Activated CD8-positive, alpha-beta T cell treated with anti-CD3 and anti-CD28 coated beads, Interleukin-2, amount 10 ng/mL, durations not matched to agents 7 days and 5 days (primary cell): ENCODE measurements at places on chromosomes 11 and 22.

GRCh38 chr11:80593648-80594374 lies 1153.0 kb upstream of the TENM4 start:
- no peak for DNase-seq
- H3K4me1 ChIP-seq = no peaks in the 10 kb centered on the region
- H3K36me3 ChIP-seq = no peaks in the 10 kb centered on the region
- no peak overlapping the region for H3K27ac ChIP-seq

DNA sequence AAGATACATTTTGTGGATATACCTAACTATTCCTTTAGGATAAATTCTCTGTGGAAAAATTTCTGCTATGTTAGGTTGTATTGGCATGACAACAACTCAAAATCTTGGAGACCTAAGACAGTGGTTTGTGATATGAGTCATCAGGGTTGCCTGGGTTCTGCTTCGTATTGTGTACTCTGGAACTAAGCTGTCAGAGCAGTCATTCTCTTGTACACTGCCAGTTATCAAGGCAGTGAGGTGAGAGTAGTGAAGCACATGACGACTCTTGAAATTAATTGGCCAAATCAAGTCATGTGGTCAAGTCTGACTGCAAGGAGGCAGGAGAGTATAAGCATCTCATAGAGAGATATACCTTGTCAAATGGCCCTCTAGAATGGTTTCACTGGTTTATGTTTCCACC lies 104.4 kb downstream of the FANCF start:
- no peak for DNase-seq
- no peaks in the 10 kb centered on the region for H3K4me1 ChIP-seq
- H3K27me3 ChIP-seq = no peaks in the 10 kb centered on the region
- no peak overlapping the region for H3K4me3 ChIP-seq
- no peaks in the 10 kb centered on the region for H3K36me3 ChIP-seq

- peak overlapping the region; percentile 99 for H3K27ac ChIP-seq
- H3K4me3 ChIP-seq = peak overlapping the region; percentile 72
- H3K27me3 ChIP-seq = no peaks in the 10 kb centered on the region
- peaks cover 81% of the 10 kb centered on the region for H3K4me1 ChIP-seq
- H3K36me3 ChIP-seq = no peaks in the 10 kb centered on the region
- DNase-seq = peak; percentile 41
Observed at GRCh38 chr22:37079158-37079557, 27.6 kb downstream of the KCTD17 start.

DNA sequence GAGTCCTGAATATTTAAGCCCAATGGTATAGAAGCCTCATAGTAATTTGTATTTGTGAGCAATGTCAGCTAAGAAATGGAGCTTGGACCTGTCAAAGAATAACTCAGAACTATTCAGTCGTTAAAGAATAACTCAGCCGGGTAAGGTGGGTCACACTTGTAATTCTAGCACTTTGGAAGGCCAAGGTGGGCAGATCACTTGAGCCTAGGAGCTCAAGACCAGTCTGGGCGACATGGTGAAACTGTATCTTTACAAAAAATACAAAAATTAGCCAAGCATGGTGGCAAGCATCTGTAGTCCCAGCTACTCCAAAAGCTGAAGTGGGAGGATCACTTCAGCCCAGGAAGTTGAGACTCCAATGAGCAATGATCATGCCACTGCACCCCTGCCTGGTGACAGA lies 1526.5 kb downstream of the LRRC4C start:
- no peak overlapping the region for H3K27ac ChIP-seq
- no peaks in the 10 kb centered on the region for H3K4me1 ChIP-seq
- no peaks in the 10 kb centered on the region for H3K36me3 ChIP-seq
- no peaks in the 10 kb centered on the region for H3K27me3 ChIP-seq
- H3K4me3 ChIP-seq = no peak overlapping the region
- DNase-seq = no peak

- no peaks in the 10 kb centered on the region for H3K36me3 ChIP-seq
- peaks cover 2% of the 10 kb centered on the region for H3K27me3 ChIP-seq
- peak overlapping the region; percentile 20 for H3K4me3 ChIP-seq
- peak overlapping the region; percentile 31 for H3K27ac ChIP-seq
- no peak for DNase-seq
- H3K4me1 ChIP-seq = peaks cover 32% of the 10 kb centered on the region
Observed at GRCh38 chr11:128832121-128832497, 35.0 kb downstream of the KCNJ1 start.

- H3K27ac ChIP-seq = no peak overlapping the region
- DNase-seq = no peak
- H3K27me3 ChIP-seq = no peaks in the 10 kb centered on the region
Observed at GRCh38 chr11:103061656-103062055, 30.3 kb downstream of the DCUN1D5 start.

- H3K4me1 ChIP-seq = peaks cover 2% of the 10 kb centered on the region
- H3K36me3 ChIP-seq = no peaks in the 10 kb centered on the region
- no peak for DNase-seq
- no peak overlapping the region for H3K27ac ChIP-seq
Observed at GRCh38 chr11:34790620-34791019, 125.6 kb downstream of the APIP start.

- DNase-seq = no peak
- H3K4me3 ChIP-seq = no peak overlapping the region
- no peak overlapping the region for H3K27ac ChIP-seq
- H3K27me3 ChIP-seq = peaks cover 22% of the 10 kb centered on the region
- H3K36me3 ChIP-seq = peaks cover 11% of the 10 kb centered on the region
Observed at GRCh38 chr11:61958590-61958989, 8.4 kb downstream of the BEST1 start.

GRCh38 chr22:49690454-49690853 lies 137.2 kb downstream of the BRD1 start:
- no peaks in the 10 kb centered on the region for H3K4me1 ChIP-seq
- no peak overlapping the region for H3K27ac ChIP-seq
- DNase-seq = no peak
- no peak overlapping the region for H3K4me3 ChIP-seq

DNA sequence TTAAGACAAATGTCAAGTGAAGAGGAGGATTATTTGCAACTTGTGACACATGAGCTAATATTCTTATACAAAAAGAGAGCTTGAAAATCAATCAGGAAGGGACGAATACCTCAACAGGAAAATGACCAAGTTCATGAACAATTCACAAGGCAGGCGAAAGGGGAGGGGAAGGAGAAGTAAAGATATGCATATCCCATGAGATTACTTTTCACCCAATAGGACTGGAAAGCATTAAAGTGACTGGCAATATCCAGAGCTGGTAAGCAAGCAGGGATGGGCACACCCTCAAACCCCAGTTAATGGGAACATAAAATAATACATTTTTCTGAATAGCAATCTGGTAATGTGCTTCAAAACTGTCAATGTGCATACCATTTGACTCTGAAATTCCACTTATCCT lies 129.5 kb downstream of the SLC1A2 start:
- H3K27ac ChIP-seq = no peak overlapping the region
- H3K27me3 ChIP-seq = no peaks in the 10 kb centered on the region
- no peak overlapping the region for H3K4me3 ChIP-seq
- H3K36me3 ChIP-seq = peaks cover 13% of the 10 kb centered on the region
- DNase-seq = no peak
- peaks cover 68% of the 10 kb centered on the region for H3K4me1 ChIP-seq
